Stimulated activated CD8-positive, alpha-beta memory T cell treated with anti-CD3 and anti-CD28 coated beads, Interleukin-7, amount 100 ng/mL, for 24 hours (primary cell): ENCODE measurements at places on chromosomes 3 and 15.

DNA sequence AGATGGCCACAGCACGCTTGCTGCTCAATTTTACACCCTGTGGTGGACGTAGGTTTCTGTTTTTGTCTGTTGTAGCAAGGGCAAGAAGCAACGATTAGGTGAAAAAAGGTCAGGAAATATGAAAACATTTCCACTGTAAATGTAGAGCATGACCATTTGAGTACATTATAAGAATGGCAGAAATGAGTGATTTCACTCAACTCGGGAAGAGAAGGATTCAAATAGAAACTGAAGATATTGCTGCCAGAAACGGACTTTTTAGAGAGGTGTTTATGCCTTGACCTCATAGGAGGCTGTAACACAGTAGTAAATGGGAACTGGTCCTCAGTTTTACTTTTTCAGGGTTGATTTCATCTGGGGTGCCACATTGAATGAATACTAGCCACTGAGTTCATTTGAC, 33.1 kb upstream of the GASK1A start:
- no peak for DNase-seq

- no peak for DNase-seq
Observed at GRCh38 chr15:74750751-74751150, 2.1 kb downstream of the CYP1A2 start.

DNA sequence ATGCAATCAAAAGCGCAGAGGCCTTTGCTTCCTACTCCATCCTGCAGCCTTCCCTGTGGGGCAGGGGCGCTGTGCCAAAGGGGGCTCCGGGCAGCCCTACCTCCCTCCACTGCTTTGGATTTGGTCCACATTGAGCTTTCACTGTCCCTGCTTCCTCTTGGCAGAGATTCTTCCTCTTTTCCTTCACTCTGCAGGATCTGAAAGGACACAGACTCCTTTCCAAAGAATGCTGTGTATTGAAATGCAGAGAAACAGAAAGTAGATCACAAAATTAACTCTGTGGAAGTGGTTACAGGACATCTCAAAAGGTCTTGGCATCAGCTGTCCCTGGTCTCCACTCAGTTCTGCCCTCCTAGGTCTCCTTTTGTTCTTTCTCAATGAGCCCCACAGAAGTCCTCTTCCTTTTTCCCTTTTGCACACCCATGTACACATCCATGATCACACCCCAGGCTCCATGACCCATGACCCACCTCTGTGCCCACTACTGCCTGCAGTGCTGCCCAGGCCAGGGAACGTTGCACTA, 64.1 kb downstream of the CCR1 start:
- DNase-seq, result no peak

GRCh38 chr15:28105224-28105791, 6.2 kb upstream of the OCA2 start:
- no peak for DNase-seq

DNA sequence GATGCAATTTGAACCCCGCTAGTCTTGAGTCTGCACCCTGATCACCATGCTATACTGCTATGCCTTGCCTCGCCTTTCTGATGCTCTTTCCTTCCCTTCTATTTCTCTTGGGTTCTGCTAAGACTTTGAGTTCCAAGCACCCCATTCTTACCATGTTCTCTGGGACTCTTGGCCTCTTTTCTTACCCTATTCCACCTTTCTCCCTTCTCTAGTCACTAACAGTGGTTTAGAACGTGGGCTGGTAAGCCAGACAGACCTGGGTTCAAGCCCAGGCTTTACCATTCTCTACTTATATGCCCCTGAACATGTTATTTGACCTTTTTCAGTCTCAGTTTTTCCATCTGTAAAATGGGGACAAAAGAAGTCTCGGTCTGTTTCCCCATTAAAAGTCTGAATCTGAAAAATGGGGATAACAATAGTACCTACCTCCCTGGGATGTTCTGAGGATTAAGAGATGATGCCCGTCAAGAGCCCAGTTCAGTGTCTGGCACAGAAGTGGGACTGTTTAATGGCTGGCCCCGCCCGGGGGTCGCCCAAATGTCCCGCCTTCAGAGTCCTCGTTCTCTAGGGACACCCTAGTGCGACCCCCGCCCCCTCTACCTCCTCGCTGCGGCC, 376 bp downstream of the TADA3 start:
- no peak for DNase-seq
